ENCODE measurements at places on chromosomes 13 and 19. TPM values are rescaled to one million over a fixed set of nuclear protein-coding genes. Genes with fewer than 3 reads are reported as not detected.

Gene RASA3
- polyA plus RNA-seq, result 10.0 TPM

- DNase-seq, result no peak
Observed at GRCh38 chr13:51714663-51715168, 89.2 kb downstream of the DHRS12 start.

GRCh38 chr13:73223372-73223781 is 164.6 kb downstream of the KLF5 start:
- DNase-seq, result no peak

DNA sequence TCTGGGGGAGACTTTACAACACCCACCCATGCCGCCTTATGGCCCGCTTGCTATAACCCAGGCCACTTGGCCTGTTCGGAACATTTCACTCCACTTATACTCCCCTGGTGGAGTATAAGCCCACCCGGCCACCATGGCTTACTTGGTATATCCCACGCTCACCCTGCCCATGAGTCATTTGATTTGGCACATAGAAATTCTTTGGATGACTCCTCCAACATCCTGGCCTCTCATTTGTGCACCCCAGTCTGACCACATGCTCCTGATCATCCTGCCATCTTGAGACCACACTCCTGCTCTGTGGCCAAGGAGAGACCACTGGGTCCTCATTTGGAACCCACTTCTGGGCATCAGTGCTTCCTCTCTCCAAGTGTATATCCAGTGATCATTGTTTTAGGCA is 5.2 kb downstream of the SPACA6 start:
- no peak for DNase-seq

- no peak for DNase-seq
Observed at GRCh38 chr13:85535316-85536084, 263.7 kb downstream of the SLITRK6 start.

GRCh38 chr19:4728871-4729270 is 5.2 kb upstream of the DPP9 start:
- no peak for DNase-seq

Gene URAD
- polyA plus RNA-seq, result not detected

Gene RGL3
- polyA plus RNA-seq, result 148 TPM

GRCh38 chr19:13881692-13882418 is 4.9 kb downstream of the NANOS3 start:
- DNase-seq, result no peak

Gene NACC1
- 23.5 TPM for polyA plus RNA-seq

DNA sequence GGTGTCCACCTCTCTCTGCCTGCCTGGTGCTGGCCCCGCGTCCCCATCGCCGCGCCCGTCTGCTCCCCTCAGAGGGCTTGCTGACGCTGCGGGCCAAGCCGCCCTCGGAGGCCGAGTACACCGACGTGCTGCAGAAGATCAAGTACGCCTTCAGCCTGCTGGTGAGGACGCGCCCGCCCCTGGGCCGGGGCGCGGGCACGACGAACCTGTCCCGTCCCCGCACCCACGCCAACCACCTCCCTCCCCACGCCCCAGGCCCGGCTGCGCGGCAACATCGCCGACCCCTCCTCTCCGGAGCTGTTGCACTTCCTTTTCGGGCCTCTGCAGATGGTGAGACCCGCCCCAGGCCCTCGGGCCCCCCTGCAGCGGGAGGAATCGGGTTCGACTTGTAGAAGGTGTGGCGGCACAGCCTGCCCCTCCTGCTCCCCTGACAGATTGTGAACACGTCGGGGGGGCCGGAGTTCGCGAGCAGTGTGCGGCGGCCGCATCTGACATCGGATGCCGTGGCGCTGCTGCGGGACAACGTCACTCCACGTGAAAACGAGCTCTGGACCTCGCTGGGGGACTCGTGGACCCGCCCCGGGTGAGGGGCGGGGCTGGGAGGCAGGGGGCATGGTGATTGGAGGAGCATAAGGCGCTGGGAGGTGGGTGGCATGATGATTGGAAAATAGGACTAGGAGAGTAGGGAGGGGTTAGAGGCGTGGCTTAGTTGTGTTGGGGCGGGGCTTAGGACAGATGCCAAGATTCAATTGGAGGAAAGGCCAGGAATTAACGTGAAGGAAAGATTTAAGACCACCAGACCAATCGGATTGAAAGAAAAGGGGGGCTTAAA is 6.6 kb downstream of the EPS8L1 start:
- DNase-seq, result no peak

Gene MADCAM1
- 3.8 TPM for polyA plus RNA-seq

DNA sequence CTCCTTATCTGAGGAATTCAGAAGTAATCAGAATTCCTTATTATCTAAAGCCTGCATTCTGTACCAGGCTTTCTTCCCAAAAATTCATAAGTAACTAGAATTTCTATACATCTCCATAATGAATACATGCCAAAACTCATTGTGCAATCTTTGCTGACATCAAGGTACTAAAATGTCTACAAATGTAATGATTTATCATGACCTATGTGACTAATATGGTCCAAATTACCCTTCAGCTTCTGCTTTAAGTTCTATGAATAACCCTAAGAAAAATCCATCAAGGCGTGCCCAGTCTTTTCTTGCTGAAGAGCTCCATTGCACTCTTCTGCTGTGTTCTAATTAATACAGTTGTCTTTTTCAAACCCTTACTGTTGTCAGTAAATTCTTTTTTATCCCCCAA is 58.5 kb upstream of the SLITRK1 start:
- DNase-seq, result no peak

DNA sequence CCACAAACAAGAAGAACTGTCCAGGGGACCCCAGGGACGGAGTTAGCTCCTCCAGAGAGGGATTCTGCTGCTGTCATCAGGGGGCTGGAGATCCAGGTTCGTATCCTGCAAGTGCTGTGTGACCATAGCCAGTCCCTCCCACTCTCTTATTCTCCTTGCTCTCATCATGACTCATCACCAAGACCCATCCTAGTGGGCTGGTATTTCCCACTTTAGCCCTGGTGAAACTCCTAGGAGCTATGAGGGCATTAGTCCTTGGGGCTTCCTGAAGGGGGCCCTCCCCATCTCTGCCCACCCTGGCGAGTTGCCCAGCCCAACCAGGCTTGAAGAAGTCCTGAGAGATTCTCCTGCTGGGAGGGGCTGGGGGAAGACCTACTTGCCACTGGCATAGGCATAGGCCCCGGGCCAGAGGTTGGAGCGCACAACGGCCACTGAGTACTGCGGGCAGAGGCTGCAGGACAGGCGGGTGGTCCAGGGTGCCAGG is 7.5 kb upstream of the DMWD start:
- no peak for DNase-seq

DNA sequence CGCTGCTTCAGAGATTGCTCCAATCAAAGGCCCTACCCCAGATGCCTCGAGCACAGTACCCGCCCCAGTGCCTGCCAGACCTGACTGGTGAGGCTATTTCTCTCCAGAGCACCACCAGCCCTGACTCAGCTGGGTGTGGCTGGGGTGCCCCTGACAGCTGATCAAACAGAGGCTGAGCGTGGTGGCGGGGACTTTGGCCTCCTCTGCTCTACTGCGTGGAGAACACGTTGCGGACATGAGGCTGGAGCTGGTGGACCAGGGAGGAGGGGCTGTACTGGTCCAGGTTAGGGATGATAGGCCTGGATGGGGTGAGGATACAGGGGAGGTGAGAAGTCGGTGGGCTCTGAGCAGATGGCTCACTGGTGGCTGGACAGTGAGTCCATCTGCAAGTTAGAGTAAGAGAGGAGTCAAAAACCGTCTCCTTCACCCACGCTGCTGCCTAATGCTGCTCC is 3.5 kb upstream of the DOCK6 start:
- no peak for DNase-seq

Data from left renal pelvis (tissue), 4 donors.